ENCODE measurements at places on chromosomes 5 and 9.

DNA sequence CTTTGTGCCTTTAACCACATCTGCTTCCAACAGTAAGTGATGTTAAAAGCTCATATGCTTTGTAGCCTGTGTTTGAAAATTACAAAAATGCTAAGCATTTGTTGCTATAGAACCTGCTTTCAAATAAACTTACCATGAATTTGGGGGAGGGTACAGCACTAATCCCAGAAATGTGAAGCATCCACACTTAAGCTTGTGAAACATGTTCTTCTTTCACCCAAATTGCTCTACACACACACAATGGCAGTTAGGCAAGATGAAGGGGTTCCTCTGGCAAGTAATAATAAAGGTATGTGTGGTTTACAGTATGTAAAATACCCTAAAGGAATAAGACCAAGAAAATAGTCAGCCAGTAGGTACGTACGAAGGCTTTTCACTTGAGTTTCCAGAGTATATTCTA lies 165.6 kb downstream of the SMARCA2 start:
- DNase-seq, result no peak

DNA sequence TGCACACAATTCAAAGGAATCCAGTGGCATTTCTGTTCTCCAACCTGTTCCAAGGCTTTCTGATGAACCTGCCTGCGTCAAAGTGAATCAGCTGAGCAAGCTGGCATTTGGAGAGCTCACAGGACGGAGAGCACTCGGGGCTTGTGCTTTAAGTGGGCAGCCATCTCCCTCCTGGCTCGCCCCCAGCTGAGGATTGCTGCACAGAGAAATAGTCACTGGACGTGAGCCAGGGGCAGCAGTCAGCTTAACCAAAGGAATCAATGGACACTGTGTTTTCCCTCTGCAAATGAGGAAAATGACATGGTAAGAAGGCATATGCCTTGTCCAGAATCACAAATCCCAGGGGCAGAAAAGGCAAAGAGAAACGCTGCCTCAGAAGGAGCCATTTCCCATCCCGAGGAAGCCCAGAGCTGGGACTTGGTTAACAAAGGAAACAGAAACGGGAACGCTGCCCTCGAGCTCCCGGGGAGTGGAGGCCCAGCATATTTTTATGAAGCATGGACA lies 299.4 kb downstream of the ZSWIM6 start:
- no peak for DNase-seq

GRCh38 chr9:100637787-100638186 lies 59.9 kb downstream of the CAVIN4 start:
- no peak for DNase-seq

DNA sequence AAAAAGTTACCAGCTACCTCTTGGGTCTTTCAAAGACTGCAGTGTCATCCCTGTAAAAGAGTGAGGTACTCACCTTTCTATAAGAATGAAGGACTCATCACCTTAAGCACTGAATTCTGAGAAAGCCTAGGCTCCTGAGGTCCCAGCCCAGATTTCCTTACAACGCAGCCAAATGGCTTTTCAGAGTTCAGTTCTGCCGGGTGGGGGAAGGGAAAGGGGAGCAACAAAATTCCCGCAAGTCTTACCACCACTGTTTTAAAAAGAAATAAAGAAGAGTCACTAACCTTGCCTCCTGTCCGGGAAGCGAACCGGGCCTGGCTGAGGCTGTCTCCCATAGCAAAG lies 373 bp downstream of the ADAMTS12 start:
- DNase-seq, result no peak

- no peak for DNase-seq
Observed at GRCh38 chr5:19605846-19606407, 382.1 kb downstream of the CDH18 start.

GRCh38 chr5:115414406-115415142 lies 118.1 kb upstream of the CCDC112 start:
- DNase-seq, result peak; percentile 92

- DNase-seq, result no peak
Observed at GRCh38 chr9:115845648-115846312, 307.8 kb upstream of the PAPPA start.

DNA sequence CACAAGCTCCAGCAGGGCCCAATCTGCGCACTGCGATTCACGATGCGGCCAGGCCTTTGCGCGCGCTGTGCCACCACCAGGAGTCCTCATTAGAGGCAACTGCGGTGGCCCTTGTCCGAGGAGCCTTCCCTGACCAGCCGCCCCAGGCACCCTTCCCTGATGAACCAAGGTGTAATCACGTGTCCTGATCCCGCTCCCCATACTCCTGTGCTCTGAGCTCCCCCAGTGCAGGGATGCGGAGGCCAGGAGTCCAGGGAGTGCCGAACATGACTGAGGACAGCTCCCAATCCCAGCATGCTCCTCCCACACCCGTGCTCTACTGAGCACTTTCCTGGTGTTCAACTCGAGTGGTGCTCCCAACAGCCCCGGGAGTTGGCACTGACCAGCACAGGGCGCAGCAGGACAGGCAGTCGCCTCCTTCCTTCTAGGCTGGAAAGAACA lies 134.8 kb downstream of the ZNF354C start:
- no peak for DNase-seq

- DNase-seq, result no peak
Observed at GRCh38 chr5:148807851-148808250, 18.6 kb upstream of the ADRB2 start.

DNA sequence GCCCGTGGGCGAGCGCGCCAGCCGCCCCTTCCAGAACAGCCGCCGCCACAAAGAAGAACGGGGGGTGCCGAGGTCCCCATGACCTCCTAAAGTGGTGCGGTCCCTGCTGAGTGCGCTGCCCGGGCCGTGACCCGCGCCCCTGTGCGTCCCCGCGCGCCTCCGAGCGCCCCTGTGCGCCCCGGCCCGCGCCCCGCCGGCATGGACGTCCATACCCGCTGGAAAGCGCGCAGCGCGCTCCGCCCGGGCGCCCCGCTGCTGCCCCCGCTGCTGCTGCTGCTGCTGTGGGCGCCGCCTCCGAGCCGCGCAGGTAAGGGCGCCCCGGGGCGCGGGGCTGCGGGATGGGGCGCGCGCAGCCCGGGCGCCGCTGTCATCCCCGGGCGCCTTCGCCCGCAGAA lies 384 bp downstream of the COL5A1 start:
- no peak for DNase-seq

- no peak for DNase-seq
Observed at GRCh38 chr5:72608926-72609325, 101.7 kb upstream of the ZNF366 start.

DNA sequence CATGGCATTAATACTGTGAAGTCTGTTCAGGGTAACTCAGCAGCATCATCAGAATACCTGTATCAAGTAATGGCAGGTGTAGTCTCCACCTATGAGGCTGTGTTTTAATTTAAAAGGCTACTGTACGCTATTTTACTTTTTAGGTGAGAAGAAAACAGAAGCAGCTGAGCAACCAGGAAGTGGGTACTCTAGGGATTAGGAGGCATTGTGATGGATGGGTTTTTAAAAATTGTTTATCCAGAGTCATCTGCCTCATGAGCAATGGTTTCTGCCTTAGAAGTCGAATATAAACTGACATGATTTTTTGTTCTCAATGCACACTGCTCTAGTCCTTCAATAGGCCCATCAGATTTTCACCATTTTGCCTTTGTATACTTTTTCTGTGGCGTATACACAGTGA lies 42.6 kb downstream of the PSIP1 start:
- no peak for DNase-seq

DNA sequence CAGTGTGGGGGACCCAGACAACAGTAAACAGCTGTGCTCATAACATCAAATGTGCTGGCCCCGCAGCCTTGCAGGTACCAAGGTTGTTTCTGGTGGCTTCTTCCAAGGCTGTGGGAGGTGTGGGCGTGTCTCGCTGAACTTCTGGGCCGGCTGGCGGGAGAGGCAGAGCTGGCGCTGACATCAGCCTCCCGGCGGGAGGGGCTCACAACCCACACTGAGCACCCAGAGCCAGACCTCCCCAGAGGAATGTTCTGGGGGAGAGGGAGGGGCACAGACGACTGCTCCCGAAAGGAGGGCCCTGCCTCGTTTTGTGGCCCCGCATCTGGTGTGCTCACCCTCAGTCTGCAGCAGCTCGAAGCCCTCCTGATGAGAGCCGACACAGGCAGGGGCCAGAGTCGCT lies 6.9 kb upstream of the SLC12A7 start:
- no peak for DNase-seq

- no peak for DNase-seq
Observed at GRCh38 chr5:172973931-172974330, 9.6 kb upstream of the ATP6V0E1 start.

GRCh38 chr9:136564379-136564988 lies 18.6 kb upstream of the NOTCH1 start:
- DNase-seq, result peak; percentile 71

DNA sequence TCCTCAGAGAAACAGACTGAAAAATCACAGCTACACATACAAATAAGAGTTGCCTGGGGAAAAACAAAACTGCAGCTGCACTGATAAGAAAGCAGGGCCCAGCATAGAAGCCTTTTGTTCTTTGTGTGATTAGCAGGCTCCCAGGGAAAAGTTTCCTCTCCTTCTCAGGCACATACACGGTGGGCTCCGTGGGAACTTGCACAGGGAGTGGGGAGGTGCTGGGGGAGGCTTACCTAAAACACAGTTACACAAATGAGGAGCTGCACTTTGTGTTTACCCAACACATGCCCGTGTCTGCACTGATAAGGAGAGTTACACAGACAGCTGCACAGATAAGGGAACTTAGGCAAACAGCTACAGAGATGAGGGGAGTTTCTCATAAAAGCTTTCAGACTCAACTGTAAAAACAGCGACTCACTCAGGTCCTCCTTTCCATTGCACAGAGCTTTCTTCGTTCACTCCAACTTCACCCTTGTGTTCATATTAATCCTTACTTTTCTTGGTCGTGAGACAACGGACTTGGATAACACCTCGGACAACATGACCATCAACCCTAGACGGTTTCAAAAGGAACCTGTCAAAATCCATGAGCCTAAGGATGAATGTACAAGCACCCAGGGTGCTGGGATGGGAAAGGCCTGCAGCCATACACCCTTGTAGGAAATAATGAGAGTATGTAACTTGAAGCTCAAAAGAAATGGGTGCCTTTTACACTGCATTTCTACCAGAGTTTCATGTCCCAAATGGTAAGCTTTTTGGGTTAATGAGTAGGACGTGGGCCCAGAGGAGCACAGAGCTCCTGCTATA lies 50.8 kb downstream of the SERINC5 start:
- DNase-seq, result no peak

GRCh38 chr9:126805554-126806262 lies 868 bp downstream of the ZBTB43 start:
- DNase-seq, result peak; percentile 32

GRCh38 chr5:173826086-173826427 lies 62.1 kb upstream of the CPEB4 start:
- DNase-seq, result no peak

DNA sequence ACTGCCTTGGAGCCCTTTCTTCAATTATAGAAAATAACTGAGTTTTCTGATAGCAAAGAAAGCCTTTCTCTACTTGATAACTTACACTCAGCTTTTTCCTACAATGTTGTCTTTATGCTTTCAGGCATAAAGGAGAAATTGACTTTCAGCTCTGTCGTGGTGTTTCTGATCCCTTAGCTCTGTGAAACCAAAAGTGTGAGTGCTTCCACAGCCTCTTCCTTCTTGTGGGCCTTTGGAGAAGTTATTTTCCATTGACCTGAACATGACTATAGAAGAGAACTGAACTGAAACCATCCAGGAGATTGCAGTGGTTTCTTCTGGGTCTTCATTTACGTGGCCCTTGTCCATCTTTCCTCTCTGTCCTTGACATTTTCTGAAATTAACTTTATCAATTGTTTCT lies 59.5 kb upstream of the EQTN start:
- DNase-seq, result no peak

GRCh38 chr5:180830253-180831138 lies 27.9 kb upstream of the MGAT1 start:
- DNase-seq, result no peak

GRCh38 chr5:109837231-109837861 lies 147.6 kb downstream of the MAN2A1 start:
- DNase-seq, result no peak

DNA sequence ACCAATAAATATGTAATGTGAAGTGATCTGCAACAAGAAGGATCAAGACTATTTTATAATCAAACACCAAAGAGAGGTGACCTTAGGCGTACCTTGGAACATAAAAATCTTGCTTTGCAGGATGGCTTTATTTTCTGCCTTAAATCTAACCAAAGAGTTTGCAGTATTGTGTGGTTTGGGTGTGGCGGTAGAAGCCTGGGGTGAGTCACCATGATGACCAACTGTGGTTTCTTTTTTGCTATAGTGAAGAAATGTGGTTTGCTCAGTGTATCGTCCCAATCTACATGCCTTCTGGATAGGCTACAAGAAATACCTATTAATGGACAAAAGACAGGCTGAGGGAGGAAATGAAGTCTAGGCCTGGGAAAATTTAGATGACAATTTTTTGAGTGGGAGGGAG lies 5.1 kb upstream of the CAST start:
- DNase-seq, result peak; percentile 84

DNA sequence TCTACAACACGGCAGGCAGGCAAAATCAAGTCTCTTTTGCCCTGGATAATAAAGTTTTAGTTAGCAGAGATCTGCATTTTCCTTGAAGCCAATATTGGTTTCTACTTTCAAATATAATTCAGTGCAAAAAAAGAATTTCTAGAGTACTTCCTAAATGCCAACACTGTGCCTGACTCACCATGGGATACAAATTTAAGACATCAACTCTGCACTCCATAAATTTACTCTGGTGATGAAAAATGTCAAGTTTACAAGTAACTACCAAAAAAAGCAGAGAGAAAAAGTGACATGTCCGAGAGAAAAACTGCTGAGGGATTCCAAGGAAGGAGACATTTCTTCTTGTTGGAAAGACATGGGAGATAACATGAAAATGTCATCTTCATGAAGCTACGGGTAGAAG lies 119.7 kb downstream of the RAPGEF6 start:
- DNase-seq, result no peak

GRCh38 chr5:56450766-56451165 lies 217.6 kb upstream of the ANKRD55 start:
- DNase-seq, result no peak

- no peak for DNase-seq
Observed at GRCh38 chr5:124403281-124403680, 343.2 kb downstream of the ZNF608 start.

DNA sequence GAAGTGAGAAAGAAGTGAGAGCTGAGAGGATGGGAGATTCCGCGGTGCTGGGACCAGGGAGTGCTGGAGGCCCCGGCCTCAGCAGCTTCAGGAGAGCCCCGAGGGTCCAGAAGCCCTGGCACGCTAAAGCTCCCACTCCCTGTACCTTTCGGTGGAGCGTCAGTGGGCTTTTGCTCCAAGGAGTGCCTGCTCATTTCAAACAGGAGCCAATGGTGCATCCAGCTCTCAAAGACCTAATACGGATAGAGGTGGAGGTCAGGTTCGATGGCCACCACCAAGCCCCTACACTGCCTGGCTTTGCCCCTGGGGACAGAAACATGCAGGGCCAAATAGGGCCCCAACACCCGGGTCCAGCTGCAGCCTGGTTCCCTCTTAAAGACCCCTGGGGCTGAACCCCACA lies 8.2 kb downstream of the CD74 start:
- DNase-seq, result no peak

DNA sequence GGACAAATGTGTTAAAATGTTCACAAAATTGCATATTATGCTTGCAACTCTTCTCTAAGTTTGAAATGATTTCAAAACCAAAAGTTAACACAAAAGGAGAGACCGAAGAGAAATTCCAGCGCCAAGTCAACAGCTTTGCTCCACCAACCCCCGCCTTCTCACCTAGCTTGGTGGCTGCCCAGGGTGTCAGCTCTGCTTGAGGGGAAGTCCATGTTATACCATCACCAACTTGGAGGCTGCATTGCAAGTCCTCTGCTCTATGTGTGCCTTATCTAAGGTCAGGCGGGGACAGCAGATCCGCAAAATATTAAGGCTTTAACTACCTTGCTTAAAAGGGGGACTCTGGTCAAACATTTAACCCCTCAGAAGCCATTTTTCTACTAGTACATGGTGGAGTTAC lies 14.6 kb downstream of the CCNJL start:
- DNase-seq, result no peak

Measured in GM04504 (cell line).